GM03348 (cell line): ENCODE measurements at places on chromosomes 12 and 14.

DNA sequence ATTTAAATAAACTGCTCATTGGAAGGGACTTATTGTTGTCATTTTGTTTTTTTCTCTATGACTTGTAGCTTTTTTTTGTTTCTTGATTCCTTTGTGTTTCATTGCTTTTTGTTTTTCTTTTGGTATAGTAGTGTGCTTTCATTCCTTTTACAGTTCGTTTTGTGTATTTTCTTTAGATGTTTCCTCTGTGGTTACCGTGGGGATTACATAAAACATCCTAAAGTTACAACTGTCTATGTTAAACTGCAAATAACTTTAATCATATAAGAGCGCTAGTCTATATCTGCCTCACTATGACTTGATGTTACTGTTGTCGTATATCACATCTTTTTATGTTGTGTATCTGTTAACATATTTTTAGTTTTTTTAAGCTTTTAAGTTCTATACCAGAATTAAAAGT, 86.9 kb downstream of the ATF7IP start:
- no peak for DNase-seq

GRCh38 chr14:39180553-39180952, 5.5 kb downstream of the PNN start:
- DNase-seq, result no peak

- no peak for DNase-seq
These were observed 57.7 kb downstream of the RESF1 start for GRCh38 chr12:32016680-32017482.

GRCh38 chr14:48963231-48963790, 622.9 kb downstream of the RPS29 start:
- DNase-seq, result no peak
